ENCODE measurements at places on chromosomes 5 and 9.

- no peak for DNase-seq
These were observed 214.9 kb downstream of the KIAA0825 start for GRCh38 chr5:94403483-94403882.

- no peak for DNase-seq
These were observed 201.2 kb upstream of the CDKN2B start for GRCh38 chr9:22210262-22210661.

DNA sequence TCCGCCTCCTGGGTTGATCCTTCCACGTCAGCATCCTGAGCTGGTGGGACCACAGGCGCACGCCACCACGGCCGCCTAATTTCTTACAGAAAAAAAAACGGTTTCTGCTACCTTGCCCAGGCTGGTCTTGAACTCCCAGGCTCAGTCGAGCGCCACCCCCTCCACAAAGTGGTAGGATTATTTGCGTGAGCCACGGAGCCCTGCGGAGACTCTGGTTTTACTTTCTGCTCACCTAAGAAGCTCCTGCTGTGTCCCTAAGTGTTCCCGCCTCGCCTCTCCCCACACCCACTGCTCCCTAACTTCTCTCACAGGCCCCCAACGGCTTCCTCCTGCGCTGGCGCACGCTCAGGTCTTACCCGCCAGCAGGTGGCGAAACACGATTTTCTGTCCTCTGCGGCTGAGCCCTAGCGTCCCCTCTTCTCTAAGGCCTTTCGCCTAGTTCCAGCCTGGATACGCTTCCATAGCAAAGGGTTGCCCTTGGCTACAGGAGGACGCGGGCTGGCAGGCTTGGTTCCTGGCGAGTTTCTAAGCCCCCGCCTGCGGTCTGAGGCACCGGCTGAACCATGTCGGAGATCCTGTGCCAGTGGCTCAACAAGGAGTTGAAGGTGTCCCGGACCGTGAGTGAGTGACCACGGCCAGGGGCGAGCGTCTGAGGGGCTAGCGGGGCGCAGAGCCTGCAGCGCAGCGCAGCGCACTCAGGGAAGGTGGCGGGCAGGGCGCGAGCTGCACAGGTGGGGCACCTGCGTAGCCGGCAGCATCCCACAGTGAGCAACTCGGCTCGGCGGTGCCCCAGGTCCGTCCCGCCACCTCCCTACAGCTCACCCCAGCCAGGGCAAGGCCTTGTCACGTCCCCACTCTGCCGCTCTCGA is at the start of gene SPEF2:
Gene SPEF2, plus strand, starts transcription at position 429 of the 869 bp plus-strand sequence. Its CDS starts 135 bp downstream, at position 564.
- DNase-seq = peak; percentile 75

- DNase-seq = no peak
These were observed 32.2 kb downstream of the NSA2 start for GRCh38 chr5:74798977-74799911.

DNA sequence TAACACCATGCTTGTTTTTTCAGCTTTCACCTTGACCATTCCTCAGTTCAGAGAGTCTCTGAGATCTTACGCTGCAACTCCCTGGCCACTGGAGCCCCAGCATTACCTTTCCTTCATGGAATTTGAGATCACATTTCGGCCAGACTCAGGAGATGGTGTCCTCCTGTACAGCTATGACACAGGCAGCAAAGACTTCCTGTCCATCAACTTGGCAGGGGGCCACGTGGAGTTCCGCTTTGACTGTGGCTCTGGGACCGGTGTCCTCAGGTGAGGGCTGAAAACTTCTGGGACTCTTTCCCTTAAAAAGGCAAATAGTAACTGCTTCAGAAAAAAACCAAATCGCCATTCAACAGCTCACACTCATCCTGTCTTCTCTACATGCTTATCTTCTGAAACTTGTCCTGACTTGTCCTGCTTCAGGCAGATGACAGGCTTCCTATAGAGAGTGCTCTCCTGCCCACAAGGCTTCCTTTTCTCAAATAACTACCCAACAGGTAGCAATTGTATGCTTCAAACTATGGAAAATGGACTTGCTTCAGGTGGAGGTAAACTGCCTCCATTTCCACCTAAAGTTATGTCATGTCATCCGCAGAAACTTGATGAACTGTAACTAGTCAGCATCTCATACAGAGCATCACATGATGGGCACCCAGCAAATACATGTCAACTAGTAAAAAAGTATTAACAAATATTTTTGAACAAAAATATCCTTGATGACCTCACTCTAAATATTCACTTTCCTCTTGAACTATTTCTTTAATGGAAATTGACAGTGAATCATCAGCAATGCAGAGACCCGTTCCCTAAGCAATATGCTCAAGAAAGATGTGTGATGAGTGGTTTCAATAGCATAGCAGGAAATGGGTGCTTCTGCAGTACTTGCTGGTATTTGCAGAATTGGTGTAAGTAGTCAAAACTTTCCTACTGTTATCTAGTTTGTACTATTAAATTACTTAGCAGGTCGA is 129.2 kb downstream of the LIFR start:
- DNase-seq = no peak
